KG1 (cell line): ENCODE measurements at places on chromosomes 4 and X.

DNA sequence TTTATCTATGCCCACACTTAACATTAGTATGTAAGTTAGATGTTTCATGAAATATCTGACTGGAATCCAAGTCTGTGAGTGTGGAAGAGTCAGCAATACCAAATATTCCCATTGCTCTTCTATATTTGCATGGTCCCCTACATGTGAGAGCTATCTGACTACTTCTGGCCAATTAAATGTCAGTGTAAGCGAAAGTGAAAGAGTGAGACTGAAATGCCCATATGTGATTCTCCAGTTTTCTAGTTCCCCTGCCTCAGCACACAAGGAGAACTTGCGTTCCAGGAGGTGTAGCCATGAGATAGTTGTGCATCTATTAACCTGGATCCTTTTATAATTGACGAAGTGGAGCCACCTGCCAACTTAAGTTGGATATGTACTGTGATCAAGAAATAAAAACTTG is 50.1 kb upstream of the GLRB start:
- DNase-seq, result no peak

GRCh38 chrX:153875391-153876111 is 10.4 kb downstream of the L1CAM start:
- DNase-seq, result no peak

DNA sequence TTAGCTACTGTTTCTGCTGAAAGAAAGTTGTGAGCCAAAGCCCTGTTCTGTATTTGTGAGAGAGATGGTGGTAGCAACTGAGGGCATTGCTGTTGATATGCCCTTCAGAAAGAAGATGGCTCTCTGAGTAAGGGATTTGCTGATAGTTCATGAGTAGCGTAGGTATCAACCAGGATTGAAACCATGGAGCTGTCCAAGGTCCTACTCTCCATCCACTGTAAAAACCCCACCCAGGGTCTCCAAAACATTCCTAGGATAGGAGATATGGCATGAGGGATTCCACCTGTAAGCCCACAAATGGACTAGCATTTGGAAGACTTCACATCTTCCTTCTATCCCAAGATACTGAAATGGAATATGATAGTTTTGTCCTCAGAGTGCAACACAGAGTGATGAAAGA is 277.1 kb upstream of the PRKX start:
- no peak for DNase-seq

- DNase-seq, result no peak
Observed at GRCh38 chr4:100823066-100823992, 305.5 kb upstream of the EMCN start.

- DNase-seq, result no peak
Observed at GRCh38 chr4:8179074-8179473, 20.0 kb upstream of the SH3TC1 start.

DNA sequence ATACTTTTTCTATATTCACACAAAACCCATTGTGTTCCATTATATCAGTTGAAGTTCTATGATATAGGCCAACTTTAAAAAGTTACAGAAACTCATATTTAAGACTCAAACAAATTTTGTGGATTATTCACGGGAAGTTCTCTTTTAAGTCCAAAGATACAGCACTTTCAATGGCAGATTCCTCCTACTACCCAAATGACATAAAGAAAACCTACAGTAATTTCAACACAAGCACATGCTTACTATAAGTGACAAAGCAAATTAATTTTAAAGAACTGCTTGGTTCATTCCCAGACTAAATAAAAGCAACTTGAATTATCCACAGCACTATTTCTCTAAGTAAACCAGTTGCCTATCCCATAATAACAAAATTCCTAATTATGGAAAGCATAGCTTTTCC is 4.1 kb downstream of the PPA2 start:
- DNase-seq, result no peak

- DNase-seq, result no peak
Observed at GRCh38 chr4:124337874-124338273, 374.7 kb downstream of the ANKRD50 start.

DNA sequence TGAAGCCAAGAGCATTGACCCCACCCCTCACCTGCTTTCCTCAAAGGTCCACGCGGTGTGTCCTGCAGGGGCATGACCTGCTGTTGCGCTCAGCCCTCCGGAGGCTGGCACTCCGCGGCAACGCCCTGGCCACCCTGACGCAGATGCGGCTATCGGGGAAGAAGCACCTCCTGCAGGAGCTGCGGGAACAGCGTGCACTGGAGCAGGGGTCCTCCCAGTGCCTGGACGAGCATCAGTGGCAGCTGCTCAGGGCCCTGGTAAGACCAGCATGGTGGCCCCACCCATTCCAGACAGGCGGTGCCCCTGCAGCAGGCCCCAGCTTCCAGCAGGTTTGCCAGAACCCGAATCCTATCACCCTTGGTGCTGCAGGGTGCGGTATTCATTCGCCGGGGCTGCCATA is 86.0 kb downstream of the EVC start:
- DNase-seq, result no peak

- DNase-seq, result no peak
Observed at GRCh38 chr4:150722908-150723362, 141.0 kb downstream of the MAB21L2 start.

DNA sequence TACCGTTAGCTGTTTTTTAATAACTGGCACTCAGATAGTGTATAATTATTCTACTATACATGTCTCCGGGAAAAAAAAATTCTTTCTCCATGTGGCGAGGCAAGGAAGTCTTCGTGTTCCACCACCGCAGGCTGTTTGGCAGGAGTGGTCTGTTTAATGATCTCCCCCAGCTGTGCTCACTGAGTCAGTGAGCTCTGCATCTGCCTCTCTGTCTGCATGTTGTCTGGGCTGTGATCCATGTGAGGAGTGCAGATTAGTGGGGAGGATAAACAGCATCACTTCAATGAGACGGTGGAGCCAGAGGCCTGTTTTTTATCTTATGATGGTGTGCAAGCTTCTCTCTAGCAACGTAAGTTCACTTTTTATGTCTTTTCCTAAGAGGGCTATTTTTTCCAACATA is 69.8 kb downstream of the RPS3A start:
- DNase-seq, result no peak

GRCh38 chr4:1572521-1572920 is 111.6 kb downstream of the FAM53A start:
- no peak for DNase-seq

DNA sequence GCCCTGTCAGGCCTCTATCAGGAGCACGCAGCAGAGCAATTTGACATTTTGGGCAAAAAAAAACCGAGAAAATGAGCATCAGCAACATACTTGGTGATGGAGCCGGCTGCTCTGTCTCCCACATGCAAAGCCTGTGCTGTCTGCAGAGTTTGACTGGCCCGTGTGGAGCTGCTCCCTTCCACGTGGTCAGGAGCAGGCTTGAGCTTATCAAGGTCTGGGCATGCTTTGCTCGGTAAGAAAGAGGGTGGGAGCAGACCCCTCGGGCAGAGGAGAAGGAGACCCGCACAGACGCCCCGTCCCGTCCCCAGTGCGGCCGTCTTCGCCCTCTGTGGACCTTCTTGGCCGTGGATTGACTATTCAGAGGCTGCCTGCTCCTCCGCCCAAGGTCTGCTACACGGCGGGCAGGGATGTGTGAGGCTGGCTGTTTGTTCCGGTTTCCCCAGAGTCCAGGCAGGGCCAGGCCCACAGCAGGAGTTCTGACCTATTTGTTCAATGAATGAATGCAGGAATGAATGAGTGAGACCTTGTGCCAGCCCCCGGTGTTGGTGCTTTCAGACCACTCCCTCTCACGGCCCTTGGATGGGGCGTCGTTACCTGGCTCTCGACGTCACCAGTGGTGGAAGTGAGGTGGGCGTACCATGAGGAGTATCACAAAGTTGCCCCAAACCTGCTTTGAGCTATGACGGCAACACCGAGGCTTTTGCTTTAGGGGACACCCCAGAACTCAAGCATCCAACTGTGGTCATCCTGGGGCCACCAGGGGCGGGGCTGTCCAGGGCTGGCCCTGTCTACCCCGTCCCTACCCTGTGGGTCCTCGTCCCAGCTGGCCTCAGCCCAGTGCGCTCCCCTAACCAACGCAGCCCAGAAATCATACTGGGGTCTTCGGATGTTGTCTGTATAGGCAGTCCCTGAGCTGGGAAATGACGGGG is 54.7 kb upstream of the ADRA2C start:
- no peak for DNase-seq

GRCh38 chr4:141155586-141155985 is 22.3 kb upstream of the RNF150 start:
- DNase-seq, result no peak

DNA sequence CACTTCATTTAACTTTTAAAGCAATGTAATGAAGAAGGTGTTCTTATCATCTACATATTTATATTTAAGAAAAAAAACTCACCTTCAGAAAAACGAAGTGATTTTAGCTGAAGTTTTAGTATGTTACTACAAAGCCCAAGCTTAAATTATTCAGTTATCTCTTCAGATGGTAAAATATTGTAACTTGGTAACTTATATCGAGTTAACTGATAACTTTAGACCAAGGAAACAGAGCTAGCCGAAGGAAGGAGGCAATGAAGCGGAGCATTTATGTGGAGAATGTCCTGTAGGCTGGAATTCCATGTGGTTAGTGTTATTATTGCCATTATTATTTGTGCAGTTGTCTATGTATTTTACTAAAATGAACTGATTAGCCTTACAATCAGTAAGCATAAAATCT is 1102.1 kb upstream of the LCORL start:
- no peak for DNase-seq

GRCh38 chr4:8392591-8393190 is 47.8 kb downstream of the ACOX3 start:
- no peak for DNase-seq

DNA sequence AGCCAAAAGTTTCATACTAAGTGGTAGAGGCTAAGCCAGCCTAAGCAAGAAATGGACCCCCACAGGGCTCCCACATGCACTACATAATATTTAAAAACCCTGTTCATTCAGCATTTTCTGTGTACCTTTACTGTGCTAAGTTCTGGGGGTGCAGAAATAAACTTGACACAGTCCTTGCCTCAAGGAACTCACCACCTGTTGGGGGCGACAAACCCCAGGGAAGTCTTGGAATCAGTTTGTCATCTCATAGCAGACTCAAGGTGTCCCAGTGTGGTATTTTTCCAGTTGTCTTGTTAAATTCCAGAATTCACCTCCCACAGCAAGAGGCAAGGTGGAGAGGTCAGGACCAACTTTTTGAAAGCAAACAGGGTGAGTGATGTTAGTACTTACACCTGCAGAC is 43.1 kb downstream of the ATG4A start:
- DNase-seq, result no peak

DNA sequence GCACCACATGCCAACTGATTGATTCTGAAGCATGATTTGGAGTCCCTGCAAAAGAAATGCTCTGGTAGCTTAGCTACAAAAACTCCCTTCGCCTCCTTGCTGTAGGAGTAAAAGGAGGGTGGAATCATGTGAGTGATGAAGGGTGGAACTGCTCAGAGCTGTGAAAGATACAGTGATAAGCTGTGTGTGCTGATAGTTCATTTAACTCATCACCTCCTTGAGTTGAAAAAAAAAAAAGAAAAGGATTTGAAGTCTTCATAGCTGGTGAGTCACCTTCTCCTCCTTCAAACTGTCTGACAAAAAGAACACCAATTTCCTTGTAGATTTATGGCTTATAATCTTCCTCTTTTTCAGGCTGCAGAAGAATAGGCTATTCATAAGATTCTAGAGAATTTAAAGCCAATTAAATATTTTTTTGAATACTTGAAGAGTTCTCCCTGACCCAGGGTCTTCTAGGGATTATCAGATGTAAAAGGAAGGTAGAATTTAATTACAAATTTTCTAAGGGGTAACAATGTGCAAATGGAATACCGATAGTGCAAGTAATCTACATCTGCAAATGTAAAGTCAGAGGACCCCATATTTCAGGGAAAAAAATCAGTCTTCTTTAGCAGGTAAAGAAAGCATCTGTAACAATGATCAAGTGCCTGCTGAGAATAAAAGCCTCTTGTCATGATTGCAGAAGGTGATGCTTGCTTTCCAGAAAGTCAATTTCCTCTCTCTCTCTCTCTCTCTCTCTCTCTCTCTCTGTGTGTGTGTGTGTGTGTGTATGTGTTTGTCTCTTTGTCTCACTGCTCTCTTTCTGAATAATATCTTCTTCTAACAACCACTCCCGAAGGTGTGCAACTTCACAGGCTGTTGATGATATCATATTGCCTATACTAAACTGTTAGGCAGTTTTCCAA is 208.8 kb upstream of the VEGFC start:
- DNase-seq, result no peak

DNA sequence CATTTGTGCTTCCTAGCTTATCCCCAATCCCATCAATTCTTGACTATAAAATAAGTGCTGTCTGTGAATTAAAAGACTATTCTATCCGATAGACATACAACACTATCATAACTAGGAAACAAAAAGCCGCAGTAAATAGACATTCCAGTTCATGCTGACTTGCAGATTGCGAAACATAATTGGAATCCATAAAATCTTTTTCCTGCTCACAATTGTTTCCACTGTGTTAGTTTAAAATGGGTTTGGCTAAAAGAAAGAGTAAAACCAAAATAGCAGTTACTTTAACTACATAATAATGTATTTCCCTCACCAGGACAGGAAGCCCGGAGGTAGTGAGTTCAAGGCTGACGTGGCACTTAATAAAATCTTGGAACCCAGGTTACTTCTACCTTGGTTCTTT is 17.2 kb downstream of the SMIM31 start:
- no peak for DNase-seq

- no peak for DNase-seq
Observed at GRCh38 chr4:38119668-38120385, 159.6 kb downstream of the PTTG2 start.

- DNase-seq, result no peak
Observed at GRCh38 chrX:24790166-24790565, 96.4 kb downstream of the POLA1 start.

- DNase-seq, result peak; percentile 20
Observed at GRCh38 chr4:56907489-56908205, at the start of gene REST. TSS of gene REST (plus strand) at chr4:56907900. CDS start at chr4:56910639, 2,739 bp downstream.

- no peak for DNase-seq
Observed at GRCh38 chr4:70591955-70592582, at the start of gene AMBN. TSS of gene AMBN (plus strand) at chr4:70592256. CDS start at chr4:70592359, 103 bp downstream.

GRCh38 chrX:151151665-151152267 is 24.6 kb upstream of the GPR50 start:
- DNase-seq, result peak; percentile 1
